WTC11 (cell line): ENCODE measurements at places on chromosomes 7 and 10.

DNA sequence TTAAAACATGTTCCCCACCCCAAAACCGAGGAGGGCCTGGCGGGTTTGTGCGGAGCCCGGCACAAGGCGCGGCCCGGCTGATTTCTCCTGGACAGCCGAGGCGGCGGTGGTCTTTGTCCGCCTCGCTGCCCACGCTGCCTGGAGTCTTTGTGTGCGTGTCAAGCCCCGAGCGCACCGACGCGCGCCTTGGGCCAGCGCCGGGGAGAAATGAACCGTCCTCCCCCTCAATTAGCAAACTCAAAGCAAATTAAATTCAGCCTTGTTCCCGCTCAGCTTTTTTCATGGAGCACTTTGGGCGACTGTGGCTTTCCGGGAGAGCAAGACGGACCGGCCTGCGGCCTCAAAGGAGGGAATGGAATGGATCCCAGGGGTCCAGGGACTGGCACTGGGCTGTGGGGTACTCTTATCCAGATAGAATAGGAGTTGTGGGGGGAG is 4.1 kb downstream of the EMX2 start:
- DNase-seq: no peak

DNA sequence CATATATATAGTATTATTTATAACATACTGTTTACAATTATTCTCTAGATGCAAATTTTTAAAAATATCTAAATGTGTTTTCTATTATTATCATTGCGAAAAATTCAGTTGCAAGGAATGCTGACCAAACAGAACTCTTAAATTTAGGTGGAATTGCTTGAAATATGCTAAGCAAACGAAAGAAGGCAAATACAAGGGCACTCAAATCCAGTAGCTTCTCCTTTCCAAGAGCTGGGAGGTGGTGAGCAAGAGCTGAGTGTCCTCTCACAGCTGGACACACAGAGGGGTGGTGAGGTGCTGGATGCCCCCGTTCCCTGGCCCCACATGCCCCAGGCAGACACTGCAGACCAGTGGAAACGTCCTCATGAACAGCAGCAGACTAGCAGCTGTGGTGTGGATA is 166.0 kb downstream of the TAX1BP1 start:
- no peak for DNase-seq

DNA sequence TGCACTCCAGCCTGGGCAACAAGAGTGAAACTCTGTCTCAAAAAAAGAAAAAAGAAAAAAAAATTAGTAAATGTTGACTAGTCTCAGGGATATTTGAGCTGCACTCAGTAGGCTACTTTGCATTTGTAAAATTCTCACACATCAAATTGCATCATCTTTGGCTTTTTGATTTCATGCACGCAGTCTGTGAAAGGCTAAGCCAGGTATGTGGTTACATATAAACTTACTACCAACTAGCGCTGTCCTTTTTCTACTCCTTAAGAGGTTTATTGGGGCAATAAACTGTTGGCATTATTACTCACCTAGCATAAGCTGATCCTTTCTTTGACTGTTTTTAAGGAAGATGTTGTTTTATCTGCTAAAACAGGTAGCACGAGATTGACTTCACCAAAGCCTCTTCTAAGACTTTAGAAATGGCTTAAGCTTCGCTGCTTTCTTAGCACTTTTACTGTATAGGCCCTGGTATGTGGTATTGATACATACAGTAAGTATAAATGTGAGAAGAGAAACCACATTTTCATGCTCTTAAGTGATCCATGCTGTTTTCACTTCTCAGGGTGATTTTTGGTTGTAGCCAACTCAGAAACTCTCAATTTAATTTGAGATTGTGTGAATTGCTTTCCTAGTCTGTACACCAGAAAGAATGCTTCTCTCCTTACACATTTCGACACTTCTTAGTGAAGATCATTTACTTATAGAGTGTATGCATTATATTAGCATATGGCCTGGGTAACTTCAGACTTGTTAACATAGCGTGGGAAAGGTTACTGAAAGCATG is 323.9 kb downstream of the AUTS2 start:
- no peak for DNase-seq

DNA sequence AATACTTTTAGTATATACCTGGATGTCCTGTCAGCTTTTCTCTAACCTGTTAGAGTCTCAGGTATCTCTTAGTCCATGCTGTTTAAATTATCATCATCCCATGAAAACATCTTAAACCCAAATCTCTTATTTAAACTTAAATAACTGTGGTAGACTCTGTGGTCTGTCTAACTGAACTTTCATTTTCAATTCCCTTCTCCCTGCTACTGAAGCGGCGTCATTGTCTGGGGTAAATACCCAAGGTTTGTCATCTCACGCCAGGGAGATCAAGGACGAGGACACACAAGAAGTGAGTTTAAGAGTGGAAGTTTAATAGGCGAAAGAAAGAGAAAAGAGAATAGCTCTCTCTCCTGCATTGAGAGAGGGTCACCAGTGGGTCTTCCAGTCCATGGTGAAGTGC is 804.4 kb upstream of the CELF2 start:
- no peak for DNase-seq

DNA sequence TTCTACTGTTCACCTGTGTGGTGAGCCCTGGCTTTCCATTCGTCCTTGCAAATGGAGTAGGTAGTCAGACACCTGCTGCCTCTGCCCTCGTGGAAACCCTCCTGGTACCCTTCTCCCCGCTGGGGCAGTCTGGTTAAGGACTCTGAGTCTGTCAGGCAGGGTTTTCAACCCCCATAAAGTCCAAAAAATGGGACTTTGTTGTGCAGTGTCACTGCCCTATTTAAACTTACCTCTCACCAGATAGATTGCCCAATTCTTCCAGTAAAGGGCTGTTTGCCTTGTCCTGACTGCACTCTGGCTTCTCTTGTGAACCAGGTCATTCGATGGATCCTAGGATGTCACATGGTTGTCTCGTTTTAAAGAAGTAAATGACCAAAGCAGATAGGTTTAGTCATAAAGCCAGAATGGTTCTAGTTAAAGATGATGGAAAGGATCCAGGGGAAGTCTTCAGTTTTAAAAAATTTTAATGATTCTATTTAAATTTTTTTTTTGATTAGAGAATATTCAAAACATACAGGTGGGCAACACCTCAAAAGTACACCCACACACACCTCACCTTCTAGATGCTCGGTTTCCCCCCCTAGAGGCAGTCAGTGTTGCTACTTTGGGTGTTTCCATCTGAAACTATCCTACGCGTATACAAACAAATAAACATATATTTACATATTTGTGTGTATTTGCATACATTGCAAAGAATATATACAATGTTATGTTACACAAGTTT is 22.0 kb downstream of the TMEM176B start:
- DNase-seq: no peak

DNA sequence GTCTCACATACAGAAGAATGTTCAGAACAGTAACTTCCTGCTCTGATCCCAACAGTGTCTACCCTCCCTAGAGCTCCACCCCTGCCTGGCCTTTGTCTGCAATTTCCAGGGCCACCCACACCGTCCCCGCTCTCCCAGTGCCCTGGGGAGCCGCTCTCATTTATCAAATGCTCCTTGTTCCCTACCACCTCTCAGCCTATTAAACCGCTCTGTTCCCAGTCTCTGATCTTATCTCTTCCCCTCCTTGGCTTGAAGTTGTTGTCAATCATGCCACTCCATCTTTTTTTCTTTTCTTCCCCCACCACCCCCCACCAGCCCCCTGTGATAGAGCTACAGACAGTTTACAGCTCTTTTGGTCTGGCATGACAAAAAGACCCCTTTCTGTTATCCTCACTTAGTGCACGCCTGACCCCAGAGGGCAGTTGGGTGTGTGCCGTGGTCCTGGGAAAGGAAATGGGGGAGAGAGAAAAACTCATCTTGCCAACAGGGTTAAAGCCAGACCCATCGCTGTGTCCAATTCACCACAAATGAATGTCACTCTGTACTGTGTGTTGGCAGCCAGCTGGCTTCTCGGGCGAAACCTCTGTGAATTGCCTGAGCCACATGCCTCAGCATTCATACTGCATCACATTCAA is 28.8 kb upstream of the HECTD2 start:
- DNase-seq: no peak

- DNase-seq: no peak
Measured at GRCh38 chr7:80070391-80070790, 64.2 kb upstream of the GNAI1 start.

DNA sequence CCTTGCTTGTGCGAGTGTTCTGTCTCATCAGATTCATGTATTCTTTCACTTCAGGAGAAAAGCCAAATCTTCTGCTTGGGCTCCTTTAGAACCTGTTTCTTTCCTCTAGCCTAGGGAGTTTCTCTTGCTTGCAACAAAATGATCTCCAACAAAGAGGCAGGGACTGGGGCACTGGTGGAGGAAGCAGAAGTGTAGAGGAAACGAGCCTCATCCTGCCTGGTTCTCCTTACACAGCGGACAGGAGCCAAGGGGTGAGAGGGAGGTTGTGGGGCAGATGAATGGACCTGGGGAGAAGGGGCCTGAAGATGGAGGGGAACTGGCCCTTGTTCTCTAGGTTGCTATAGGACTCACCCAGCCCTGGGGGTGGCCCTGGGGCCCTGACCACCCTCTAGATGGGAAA is 141.1 kb downstream of the PKD1L1 start:
- no peak for DNase-seq

DNA sequence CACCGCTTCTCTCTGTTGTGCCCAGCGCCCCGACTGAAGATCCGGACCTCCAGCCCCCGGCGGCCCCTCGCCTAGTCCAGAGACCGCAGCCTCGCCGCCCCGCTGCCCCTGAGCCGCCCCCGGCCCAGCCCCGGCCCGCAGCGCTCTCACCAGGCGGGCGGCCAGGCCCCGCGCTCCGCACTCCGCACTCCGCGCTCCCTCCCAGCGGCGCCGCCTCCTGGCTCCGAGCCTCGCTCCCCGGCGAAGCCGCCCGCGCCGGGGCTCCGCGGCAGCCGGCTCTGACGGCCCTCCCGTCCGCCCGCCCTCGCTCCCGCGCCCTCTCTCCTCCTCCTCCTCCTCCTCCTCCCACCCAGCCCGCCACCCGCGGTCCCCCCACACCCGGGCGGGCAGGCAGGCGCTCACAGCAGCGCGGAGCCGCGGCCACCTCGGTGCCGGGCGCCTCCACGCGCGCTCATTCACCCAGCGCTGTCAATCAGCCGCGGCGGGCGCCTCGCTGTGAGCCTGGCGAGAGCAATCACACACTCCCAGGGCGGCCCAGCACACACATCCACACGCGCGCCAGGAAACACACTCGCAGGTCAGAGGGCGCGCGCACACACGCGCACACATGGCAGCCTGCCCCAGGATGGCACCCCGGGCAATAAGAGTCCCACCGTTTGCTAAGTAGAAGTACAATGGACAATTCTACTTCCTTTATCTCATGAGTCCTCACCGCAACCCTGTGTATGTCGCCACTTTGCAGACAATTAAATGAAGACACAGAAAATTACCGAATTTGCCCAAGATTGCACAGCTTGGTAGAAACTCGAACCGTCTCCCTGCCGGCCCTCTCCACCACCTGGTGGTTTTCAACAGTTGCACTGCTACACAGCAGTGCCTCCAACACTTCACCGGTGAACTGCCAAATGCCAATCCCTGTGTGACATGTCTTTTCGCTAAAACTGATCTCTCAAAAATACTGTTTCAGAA is at the start of gene PRRT4:
TSS of gene PRRT4 (minus strand) at position 280 of the 969 bp plus-strand sequence.
- peak; percentile 38 for DNase-seq

DNA sequence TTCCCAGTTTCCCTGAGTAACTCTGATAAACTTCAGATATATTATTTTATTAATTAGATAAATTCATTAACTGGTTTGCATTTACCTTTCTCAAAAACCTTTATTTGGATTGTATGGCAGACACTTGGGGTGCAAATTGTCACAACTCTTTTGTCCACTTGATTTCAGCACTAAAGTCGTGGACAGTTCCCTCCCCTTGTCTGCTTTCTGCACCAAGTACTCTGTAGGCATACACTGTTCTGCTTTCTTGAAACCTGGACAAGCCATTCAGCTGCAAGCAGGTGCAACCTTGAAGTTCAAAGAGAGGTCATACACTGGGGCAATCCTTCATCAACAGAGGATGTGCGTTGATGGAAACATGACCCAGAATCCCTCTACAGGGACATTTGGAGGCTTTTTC is 162.9 kb downstream of the ARL5B start:
- DNase-seq: peak; percentile 30

- DNase-seq: no peak
Measured at GRCh38 chr10:122307669-122308416, 36.7 kb downstream of the BTBD16 start.

GRCh38 chr7:82275342-82275741 is 168.2 kb downstream of the CACNA2D1 start:
- no peak for DNase-seq

DNA sequence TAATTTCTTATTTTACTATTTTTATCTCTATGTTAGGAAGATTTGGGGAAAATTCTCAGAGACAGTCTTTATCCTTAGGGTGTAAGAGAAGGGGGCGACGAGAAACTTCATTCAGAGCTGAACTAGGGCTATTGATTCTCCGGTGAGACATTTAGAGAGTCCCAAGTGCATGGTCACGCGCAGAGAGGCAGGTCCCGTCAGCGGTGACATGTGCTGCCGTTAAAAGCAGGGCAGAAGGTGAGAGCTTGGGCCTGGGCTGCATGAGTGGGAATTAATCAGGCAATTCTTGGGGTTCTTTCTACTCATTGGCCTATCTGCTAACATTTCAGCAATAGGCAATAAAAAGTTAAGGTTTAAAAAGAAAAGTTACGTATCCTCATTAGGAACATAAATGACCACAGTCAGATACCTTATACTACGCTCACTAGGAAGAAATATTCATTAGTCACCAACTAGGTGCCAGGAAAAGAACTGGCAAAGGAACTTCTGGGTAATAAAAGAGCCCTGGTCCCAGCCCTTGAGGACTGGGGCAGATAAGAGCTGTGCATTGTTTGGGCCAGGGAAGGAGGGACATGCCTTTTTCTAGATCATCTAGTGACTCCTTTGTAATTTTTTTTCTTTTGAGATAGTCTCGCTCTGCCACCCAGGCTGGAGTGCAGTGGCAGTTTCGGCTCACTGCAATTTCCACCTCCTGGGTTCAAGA is 21.2 kb downstream of the PRKCQ start:
- DNase-seq: no peak

GRCh38 chr10:95394161-95394880 is 103.5 kb upstream of the PDLIM1 start:
- DNase-seq: no peak

DNA sequence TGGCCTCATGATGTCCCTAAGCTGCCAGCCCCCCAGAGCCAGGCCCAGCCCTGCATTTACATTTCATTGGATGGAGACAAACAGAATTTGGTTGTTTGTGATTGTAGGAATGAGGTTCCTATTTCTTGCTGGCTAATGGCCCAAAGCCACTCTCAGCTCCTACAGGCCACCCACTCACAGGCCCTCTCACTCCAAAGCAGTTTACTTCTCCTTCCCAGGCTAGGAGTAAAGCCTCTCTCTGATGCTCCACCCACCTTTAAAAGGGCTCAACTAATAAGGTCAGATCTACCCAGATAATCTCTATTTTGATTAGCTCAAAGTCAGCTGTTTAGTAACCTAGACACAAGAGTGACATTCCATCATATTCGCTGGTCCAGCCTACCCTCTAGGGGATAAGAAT is 11.2 kb upstream of the CUZD1 start:
- no peak for DNase-seq
